ENCODE measurements at places on chromosomes 2 and 18.

DNA sequence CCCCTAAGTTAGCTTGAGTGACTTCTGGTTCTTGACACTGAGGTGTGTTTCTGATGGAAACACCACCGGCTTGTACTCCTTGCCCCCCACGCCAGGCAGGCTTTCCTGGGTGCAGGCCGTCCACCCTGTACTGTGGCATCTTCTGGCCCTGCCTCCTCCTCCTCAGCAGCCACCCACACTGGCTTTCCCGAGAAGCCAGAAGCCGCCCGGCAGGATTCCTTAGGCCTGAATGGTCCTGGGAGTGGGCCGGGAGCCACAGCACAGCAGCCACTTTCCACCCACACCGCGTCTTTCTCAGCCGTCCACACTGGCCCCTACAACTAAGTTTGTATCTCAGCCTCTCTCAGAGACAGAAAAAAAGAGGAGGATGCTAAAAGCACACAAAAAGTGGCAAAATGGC is 2.1 kb upstream of the HSBP1L1 start:
- DNase-seq = no peak

DNA sequence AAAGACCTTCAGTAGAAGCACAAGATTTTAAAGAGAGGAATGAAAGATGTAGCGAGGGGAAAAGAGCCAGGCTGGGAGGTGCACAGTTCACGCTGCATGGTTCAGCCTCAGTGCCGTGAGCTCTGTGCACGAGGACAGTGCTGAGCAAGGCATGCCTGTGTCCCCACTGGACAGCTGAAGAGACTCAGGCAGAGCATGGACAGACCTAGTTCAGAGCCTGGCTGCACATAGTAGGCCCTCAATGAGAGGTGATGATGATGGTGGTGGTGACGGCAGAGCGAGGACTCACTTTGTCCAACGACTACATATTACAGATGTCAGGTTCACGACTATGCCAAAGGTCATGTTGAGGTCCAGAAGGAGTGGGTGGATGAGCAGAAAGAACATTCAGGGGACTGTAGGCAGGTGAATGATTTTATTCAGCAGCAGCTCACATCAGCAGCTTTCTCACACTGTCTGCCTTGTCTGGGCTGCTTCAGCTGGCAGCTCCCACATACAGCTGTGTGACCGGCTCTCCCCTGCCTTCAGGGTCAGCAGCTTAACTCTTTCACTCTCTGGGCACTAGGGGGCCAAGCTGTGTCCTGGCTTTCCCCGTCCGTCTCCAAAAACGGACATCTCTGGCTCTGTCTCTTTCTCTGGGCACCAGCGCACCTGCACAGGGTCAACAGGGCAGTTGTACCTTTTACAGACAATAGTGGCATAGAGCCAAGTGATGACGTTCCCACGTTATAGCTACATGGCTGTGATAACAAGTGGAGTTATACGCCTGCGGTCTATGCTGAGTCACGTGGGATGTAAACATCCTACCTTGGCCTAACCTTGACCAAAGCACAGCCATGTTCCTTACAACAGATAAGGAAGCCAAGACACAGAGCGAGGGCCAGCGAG is 128.8 kb upstream of the MSH6 start:
- no peak for DNase-seq

- DNase-seq = no peak
These were observed 36.0 kb downstream of the KIF1A start for GRCh38 chr2:240783819-240784621.

DNA sequence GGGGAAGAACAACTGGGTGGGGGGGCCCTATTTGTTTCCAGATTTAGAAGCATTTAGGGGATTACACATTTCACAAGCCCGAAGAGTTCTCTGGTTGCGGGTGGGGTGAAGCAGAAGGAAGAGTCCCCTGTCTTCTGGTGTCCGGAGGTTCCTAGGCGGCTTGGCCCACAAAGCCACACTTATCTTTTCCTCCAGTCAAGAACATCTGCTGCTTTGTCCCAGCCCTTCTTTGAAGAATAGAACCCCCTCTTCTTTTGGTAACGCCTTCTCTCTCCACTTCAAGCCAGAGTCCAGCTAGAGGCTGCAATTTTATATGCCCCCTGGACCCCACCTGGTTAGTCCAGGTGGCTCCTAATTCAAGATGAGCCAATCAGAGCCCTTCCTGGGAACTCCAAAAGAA is 15.8 kb downstream of the BOLA3 start:
- DNase-seq = no peak

- no peak for DNase-seq
These were observed 34.1 kb downstream of the PIEZO2 start for GRCh38 chr18:11115276-11115675.

DNA sequence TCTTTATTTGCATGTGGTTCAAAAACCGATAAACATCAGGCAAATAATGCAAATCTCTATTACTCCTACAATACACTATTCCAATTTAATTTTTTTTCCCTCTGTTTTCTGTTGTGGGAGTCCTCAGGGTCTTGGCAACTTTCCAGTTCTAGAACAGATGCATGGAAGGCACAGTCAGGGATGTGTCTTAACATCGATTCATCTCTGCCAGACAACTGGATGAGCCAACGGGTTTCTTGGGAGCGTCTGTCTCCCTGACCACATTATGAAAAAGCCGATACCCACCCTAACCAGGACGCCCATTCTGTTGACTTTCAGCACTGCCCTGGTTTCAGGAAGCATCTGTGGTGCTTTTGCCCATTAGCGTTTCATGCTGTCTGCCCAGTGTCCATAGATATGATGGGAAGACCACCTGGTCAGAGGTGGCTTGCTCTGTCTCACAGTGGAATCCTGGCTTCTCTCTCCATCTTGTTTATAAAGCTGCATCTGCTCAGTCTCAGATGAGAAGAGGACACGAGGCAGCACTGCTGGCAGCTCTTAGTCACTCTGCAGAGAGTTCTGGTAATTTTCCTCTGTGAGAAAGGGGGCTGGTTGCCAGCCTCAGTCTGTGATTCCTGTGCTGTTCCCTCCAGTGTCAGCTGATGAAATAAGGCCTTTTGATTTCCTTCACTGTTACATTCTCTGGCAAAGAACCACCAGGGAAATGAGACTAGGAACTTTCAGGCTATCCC is 57.9 kb upstream of the KCNE4 start:
- no peak for DNase-seq

- DNase-seq = no peak
These were observed 309.7 kb downstream of the IRS1 start for GRCh38 chr2:226489775-226490541.

All from stimulated activated CD4-positive, alpha-beta T cell treated with anti-CD3 and anti-CD28 coated beads, Interleukin-15, amount 100 ng/mL, for 1 hour (primary cell).